ENCODE measurements at places on chromosomes 12 and 14.

DNA sequence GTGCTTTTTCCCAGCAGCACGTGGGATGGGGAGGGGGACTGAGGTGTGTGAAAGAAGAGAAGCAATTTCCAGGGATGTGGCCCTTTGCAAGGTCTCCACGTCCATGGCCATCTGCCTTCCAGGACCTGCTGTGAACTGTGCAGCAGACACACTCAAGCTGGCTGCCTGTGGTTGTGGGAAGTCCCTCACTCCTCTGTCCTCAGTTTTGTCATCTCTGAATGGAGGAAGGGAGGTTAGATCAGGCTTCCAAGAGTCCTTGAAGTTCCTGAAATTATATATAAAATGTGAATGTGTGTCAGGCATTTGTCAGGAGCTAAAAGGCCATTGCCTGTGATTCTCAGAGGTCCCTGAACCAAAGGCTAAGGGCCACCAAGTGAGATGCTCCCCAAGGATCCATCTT, 328.2 kb downstream of the CACNA1C start:
- no peak for DNase-seq

DNA sequence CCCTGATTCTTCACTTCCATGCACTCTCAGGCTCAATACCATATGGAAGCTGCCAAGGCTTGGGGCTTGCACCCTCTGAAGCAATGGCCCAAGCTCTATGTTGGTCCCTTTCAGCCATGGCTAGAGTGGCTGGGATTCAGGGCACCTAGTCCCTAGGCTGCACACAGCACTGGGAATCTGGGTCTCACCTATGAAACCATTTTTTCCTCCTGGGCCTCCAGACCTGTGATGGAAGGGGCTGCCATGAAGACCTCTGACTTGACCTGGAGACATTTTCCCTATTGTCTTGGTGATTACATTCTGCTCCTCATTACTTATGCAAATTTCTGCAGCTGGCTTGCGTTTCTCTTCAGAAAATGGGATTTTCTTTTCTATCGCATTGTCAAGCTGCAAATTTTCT, 124.0 kb downstream of the NTS start:
- no peak for DNase-seq

DNA sequence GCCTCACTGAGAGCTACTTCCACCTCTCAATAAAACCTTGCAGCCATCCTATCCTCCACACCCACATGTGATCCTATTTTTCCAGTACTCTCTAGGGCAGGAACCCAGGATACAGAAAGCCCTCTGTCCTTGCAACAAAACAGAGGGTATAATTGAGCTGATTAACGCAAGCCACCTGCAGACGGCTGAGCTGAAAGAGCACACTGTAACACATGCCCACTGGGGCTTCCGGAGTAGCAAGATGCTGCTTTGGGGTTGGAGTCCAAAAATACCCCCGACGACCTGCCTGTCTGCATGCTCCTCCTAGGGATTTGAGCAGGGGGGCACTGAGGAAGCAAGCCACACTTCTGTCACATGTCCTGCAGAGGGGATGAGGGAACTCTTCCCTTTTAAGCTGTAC, 401.1 kb upstream of the FOXG1 start:
- DNase-seq = no peak

GRCh38 chr12:115354007-115354890, 670.3 kb upstream of the TBX3 start:
- no peak for DNase-seq

GRCh38 chr12:20985399-20985798, 145.6 kb upstream of the SLCO1B1 start:
- DNase-seq = no peak

GRCh38 chr12:77060883-77061240, 4.5 kb downstream of the E2F7 start:
- no peak for DNase-seq

DNA sequence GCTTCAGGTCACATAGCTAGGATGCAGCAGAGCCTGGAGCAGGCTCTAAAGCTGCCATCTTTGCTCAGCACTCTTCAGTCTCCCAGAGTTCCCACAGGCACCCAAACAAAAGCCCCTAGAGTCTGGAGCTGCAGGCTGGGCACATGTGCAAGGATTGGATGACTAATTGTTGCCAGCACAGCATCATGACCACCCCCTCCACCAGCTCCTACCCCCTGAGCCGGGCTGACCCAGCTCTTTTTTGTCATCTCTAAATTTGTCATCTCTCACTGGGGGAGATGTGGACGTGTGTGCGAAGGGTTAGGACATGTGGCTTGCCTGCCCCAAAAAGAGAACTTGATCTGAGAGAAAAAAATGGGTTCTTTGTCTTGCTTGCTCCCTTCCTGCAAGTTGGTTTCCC, 4.3 kb upstream of the MMP19 start:
- no peak for DNase-seq

- DNase-seq = no peak
Observed at GRCh38 chr12:6967651-6968100, 2.8 kb downstream of the PHB2 start.

- DNase-seq = no peak
Observed at GRCh38 chr12:2083008-2083407, 30.2 kb downstream of the CACNA1C start.

- DNase-seq = no peak
Observed at GRCh38 chr12:120586206-120586605, 5.0 kb upstream of the POP5 start.

GRCh38 chr14:94100847-94101246, 9.7 kb upstream of the IFI27 start:
- DNase-seq = no peak

GRCh38 chr14:100740196-100740825, 13.6 kb downstream of the DLK1 start:
- no peak for DNase-seq

GRCh38 chr14:38342803-38343202, 86.9 kb upstream of the CLEC14A start:
- no peak for DNase-seq

GRCh38 chr14:88516861-88517357, 37.9 kb downstream of the PTPN21 start:
- no peak for DNase-seq

DNA sequence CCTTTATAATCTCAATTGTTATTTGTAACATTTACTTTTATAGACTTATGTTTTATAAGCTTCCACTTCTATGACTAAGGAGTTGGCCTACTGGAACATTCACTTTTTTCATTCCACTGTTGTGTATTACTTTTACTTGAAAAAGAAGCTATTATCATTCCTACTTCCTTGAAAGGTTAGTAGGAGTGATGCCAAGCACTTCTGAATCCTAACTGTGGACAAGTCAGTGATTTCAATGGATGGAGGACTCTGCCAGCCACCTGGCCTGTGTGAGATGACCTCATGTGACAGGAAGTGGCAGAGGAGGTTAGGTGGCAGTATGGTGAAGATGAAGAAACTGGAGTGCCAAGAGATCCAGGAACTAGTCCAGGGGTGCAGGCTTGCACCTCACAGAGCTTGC, 46.0 kb downstream of the TECPR2 start:
- DNase-seq = no peak

- no peak for DNase-seq
Observed at GRCh38 chr14:100578552-100578951, 8.7 kb downstream of the BEGAIN start.

DNA sequence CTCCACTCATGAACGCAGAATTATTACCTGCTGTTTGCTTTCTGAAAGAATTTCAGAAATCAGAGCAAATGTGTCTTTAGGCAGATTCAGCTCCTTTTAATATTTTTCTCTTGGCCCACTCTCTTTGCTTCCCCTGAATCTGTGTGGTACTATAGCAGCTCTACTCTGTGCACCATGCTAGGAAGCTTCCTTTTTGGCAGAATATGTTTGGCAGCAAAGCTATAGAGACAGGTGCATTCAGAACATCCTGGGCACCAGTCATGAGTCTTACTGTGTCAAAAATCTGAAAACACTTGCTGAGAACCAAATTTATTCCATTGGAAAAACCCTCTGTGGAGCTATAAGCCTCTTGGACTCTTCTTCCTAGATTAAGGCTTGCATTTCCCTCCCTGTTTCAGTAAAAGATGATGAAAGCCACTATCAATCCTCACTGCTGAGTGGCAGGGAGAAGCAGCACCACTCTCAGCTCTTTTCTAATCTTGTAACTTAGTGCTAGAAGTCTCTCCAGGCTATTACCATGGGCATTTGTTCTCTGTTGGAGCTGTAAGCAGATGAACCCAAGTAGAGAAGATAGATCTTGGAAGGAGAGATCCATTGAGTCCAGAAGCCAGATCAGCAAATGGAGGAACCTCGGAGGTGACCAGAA, 18.2 kb downstream of the CIPC start:
- no peak for DNase-seq

- no peak for DNase-seq
Observed at GRCh38 chr14:68766299-68767247, 26.3 kb downstream of the ZFP36L1 start.

GRCh38 chr12:27024291-27024690, 1.9 kb downstream of the MED21 start:
- no peak for DNase-seq

GRCh38 chr12:19692091-19692490, 252.8 kb downstream of the AEBP2 start:
- DNase-seq = no peak

GRCh38 chr12:124954771-124955170, 34.2 kb downstream of the DHX37 start:
- no peak for DNase-seq

GRCh38 chr12:121894633-121895032, 6.0 kb downstream of the PSMD9 start:
- no peak for DNase-seq

GRCh38 chr12:109588461-109589239, 15.1 kb downstream of the MVK start:
- no peak for DNase-seq

GRCh38 chr14:104401785-104402184, 177.8 kb upstream of the C14orf180 start:
- no peak for DNase-seq

GRCh38 chr14:61474701-61475100, 153.3 kb downstream of the PRKCH start:
- DNase-seq = no peak

- no peak for DNase-seq
Observed at GRCh38 chr14:23143911-23144310, 24.9 kb upstream of the CEBPE start.

- DNase-seq = no peak
Observed at GRCh38 chr12:176321-177181, 37.4 kb downstream of the SLC6A12 start.

DNA sequence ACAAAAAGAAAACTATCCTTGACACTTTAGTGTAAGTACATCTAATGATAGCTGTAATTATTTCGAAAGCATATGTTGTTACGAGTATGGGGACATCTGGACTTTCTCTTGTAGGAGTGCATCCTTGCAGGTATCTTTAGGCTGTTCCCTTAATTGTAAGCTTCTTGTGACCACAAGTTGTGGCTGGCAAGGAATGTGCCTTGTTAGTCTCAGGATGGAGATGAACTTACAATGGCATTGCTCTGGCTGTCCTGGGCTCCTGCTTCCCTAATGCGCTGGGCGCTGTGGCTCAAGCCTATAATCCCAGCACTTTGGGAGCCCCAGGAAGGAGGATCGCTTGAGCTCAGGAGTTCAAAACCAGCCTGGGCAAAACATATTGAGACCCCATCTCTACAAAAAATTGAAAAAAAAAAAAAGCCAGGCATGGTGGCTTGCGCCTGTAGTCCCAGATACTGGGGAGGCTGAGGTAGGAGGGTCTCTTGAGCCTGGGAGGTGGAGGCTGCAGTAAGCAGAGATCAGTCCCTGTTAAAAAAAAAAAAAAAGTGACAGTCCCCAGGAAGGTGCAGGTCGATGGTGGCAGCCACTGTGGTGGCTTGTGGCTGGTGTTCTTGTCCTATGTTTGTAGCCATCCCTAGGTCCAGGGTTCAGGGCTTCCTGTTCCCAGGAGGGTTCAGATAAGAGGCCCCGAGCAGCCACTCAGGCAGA, 23.7 kb upstream of the PPP1R13B start:
- DNase-seq = no peak

- no peak for DNase-seq
Observed at GRCh38 chr12:107169200-107169599, 75.9 kb upstream of the CRY1 start.

- DNase-seq = no peak
Observed at GRCh38 chr14:56212521-56212920, 94.3 kb downstream of the PELI2 start.

GRCh38 chr14:68506021-68506644, 286.7 kb downstream of the ZFP36L1 start:
- DNase-seq = no peak
